Activated naive CD4-positive, alpha-beta T cell treated with anti-CD3 and anti-CD28 coated beads for 36 hours (primary cell): ENCODE measurements at places on chromosomes 13 and 19. TPM values are rescaled to one million over a fixed set of nuclear protein-coding genes. Genes with fewer than 3 reads are reported as not detected.

KIR3DL1 gene
- total RNA-seq: not detected

UQCRFS1 gene
- 47.6 TPM for total RNA-seq

CBLC gene
- total RNA-seq: not detected

PGLYRP1 gene
- not detected for total RNA-seq

CEACAM21 gene
- 33.6 TPM for total RNA-seq

SIAH3 gene
- total RNA-seq: 0.07 TPM

CYP2F1 gene
- not detected for total RNA-seq

KLK5 gene
- total RNA-seq: not detected

CD37 gene
- total RNA-seq: 189 TPM

METTL21C gene
- not detected for total RNA-seq

GIPC3 gene
- total RNA-seq: 0.20 TPM

CCL25 gene
- not detected for total RNA-seq

HSD17B14 gene
- total RNA-seq: 0.50 TPM

ZNF730 gene
- 0.81 TPM for total RNA-seq

ZNF865 gene
- 11.2 TPM for total RNA-seq

ADGRE3 gene
- not detected for total RNA-seq

OR10H4 gene
- total RNA-seq: not detected

- DNase-seq: peak; percentile 54
Observed at GRCh38 chr13:95300625-95301182, 547 bp downstream of the ABCC4 start.

DNA sequence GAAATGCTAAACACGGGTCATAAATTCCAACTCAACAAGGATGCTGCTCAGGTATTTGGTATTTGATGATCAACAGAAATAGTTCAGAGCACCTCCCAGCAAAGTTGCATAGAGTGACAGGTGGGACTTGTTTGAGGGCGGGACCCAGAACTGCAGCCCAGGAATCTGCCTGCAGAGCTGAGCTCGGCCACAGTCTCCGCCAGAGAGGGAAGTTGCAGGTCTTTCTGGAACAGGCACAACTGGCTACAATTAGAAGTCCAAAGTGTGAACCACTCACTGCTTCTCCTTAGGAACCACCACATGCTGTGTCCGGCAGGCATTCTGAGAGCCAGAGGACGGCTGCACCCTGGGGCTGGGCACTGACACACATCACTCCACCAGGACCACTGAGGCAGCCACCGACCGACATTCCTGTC is 1.1 kb downstream of the SLC15A1 start:
- DNase-seq: no peak

GRCh38 chr13:106555631-106556328 is 12.2 kb downstream of the ARGLU1 start:
- DNase-seq: no peak

GRCh38 chr13:73131247-73131646 is 72.4 kb downstream of the KLF5 start:
- DNase-seq: no peak

DNA sequence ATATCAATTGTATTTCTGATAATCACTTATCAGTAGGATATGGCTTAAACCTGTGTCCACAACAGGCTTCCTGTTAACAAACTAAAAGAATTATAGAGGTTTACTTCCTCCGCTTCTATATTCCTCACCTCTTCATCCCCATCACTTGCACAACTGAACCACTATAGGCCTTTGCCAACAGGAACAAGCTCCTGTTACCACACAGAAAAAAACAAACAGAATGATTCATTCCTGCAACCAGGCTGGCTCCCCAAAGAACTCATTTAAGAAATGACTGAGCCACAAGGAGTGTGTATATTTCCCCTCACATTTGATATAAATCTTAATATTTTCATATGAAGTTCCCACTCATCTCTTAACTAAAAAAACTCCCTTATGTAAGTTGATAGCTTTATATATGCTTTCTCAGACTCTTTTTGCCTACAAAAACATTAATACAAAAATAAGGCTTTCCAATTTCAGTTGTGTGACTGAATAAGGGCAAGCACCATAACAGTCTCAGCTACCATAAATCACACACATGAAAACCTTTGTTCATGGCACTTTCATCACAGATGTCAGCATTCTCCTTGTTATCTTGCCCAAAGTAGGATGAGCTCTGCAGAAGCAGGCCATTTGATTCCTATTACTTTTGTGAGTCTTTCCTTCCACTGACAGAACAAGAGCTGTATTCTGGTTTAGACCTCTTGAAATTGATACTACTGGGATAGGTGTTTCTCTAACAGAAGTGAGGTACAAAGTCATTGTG is 366.8 kb downstream of the SLITRK1 start:
- no peak for DNase-seq

GRCh38 chr13:35855531-35856019 is 275.6 kb downstream of the DCLK1 start:
- peak; percentile 39 for DNase-seq

- DNase-seq: no peak
Observed at GRCh38 chr13:77857531-77858209, 61.0 kb downstream of the EDNRB start.

DNA sequence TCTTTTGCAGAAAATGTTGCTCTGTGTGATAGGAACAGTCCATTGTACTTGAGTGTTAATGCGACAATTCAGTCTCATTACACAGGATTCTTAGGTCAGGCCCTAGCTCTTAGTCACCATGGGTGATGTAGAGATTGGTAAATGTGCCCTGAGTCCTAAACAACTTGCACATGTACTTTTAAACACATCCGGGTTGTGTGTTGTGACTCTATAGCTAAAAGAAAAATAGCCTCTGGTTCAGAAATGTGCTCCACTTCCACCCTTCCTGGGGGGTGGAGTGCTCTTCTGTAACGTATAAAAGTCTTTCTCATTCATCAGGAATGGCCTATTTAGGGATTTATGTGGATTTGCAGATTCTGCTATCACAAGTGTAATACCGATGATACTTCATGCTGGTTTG is 5.2 kb downstream of the SPATA13 start:
- DNase-seq: no peak

DNA sequence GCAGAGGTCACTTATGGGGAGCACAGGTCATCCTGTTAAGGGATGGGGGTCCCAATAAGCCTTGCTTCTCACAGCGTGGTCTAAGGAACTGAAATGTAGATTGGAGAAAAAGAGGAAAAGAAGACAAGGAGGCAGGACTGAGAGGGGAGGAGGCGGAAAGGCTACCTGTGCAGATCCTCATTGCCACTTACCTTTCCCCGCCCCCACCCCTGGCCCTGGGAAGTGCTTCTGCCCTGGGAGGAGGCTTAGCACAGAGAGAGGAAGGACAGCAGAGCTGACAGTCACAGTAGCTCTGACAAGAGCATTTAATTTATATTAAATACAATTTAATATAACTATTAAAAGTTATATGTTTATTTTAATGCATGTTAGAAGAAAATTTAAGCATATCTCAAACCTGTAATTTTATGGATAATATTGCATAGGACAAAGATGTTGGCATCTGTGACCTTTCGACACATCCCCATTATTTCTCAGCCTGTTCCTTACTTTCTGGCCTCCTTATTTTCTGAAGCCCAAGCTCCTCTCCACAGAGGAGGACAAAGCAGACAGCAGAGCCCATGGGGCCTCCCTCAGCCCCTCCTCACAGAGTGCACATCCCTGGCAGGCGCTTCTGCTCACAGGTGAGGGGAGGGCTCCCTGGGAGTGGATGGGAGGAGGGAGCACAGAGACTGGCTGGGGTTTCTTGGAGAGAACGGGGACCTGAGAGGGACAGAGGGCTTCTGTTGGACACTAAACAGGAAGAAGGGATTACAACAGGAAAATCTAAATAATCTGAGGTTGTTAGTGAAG is 23.4 kb downstream of the CEACAM21 start:
- no peak for DNase-seq

DNA sequence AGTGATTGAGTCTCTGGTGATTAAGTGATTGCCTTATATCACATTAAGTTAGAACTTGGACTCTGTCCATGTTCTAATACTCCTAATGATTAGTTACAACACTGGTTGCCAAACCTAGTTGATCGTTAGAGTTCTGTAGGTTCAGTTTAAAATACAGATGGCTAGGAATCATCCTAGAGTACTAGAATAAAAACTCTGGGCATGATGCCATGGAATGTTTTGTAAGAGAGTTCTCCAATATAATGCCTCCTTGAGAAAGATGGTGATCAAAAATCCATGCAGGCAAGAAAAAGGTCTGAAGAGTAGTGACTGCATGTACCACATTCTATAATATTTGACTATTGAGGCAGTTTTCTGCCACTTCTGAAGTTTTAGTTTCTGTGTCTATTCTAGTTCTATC is 176.3 kb downstream of the GPC5 start:
- no peak for DNase-seq

DNA sequence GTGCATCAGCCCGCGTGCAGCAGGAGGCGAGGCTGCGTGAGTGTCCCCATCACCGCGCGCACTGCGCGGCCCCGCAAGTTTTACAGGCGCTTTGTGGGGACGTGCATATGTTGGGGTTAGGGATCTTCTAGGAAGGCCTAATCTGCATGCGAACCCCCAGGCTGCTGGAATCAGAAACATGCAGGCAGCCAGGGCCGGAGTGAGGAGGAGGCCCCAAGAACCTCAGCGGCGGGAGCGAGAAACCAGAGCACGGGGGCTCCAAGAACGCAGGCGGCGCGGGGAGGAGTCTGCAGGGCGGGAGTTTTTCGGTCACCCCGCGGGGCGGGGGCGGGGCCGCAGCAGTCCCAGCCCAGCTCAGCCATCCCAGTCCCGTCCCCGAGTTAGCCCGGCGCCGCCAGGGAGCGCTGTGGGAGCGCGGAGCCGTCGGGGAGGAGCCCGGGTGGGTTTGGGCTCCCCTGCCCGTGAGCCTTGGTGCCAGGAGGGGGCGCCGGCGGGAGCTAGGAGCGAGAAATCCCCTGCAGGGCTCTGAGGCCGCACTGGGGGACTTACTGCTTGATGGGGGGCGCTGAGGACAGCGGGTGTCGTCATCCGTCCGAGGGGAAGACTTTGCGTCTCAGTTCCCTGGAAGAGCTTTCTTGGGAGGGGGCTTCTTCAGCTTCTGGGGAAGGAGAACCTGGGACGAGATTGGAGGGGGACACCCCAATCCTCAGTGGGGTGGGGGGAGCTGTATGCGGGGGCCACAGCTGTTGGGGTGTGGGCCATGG is 933 bp upstream of the NRTN start:
- peak; percentile 96 for DNase-seq

DNA sequence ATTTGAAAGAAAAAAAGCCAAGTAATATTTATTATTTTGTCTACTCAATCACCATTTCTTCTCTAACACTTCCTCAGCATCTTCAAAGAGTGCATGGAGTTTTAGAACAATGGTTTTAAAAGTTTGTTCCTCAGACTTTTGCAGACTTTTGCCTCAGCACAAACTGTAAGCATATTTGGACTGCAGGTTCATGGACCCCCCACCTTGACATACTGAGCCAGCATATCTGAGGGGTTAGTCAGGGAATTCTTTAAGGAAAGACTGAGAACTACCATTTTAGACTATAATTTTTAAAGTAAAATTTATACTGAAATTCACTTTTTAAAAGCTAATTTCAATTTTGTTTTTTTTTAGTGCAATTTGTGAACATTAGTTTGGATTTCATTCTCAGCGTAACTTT is 1676.8 kb upstream of the PCDH20 start:
- no peak for DNase-seq

DNA sequence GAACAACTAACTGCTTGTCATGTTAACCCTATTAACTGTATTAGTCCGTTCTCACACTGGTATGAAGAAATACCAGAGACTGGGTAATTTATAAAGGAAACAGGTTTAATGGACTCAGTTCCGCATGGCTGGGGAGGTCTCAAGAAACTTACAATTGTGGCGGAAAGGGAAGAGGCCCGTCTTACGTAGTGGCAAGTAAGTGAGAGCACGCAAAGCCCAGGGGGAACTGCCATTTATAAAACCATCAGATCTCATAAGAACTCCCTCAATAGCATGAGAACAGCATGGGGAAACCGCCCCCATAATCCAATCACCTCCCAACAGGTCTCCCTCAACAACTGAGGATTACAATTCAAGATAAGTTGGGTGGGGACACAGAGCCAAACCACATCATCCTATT is 34.7 kb downstream of the PHF11 start:
- no peak for DNase-seq

GRCh38 chr19:35491836-35492360 is 1.6 kb upstream of the KRTDAP start:
- no peak for DNase-seq

GRCh38 chr13:94470126-94470525 is 9.4 kb downstream of the DCT start:
- DNase-seq: no peak

GRCh38 chr19:23542562-23542961 is 144.4 kb downstream of the ZNF675 start:
- DNase-seq: no peak

- no peak for DNase-seq
Observed at GRCh38 chr13:51444922-51445321, 7.9 kb downstream of the INTS6 start.

GRCh38 chr19:55443824-55444480 is 852 bp upstream of the SHISA7 start:
- no peak for DNase-seq

DNA sequence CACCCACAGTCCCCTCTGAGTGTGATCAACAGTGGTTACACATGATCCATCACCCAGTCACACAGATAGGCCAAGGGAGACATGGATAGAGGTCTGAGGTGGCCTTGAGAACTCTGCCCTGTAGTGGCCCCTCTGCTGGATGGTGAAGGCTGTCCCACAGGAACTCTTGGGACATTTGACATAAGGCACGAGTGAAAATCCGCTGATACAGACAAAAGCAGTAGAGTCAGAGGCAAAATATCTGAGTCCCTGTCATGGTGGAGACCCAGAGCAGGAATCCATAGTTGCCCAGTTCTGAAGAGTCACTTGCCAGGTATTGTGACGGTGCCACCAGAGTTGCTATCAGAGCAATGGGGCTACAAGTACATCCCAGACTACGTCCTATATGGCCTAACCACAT is 18.8 kb upstream of the SLC25A30 start:
- no peak for DNase-seq
